ENCODE measurements at places on chromosomes 7 and 10.

- DNase-seq, result peak; percentile 52
Measured at GRCh38 chr10:93413252-93413689, 68.9 kb downstream of the MYOF start.

DNA sequence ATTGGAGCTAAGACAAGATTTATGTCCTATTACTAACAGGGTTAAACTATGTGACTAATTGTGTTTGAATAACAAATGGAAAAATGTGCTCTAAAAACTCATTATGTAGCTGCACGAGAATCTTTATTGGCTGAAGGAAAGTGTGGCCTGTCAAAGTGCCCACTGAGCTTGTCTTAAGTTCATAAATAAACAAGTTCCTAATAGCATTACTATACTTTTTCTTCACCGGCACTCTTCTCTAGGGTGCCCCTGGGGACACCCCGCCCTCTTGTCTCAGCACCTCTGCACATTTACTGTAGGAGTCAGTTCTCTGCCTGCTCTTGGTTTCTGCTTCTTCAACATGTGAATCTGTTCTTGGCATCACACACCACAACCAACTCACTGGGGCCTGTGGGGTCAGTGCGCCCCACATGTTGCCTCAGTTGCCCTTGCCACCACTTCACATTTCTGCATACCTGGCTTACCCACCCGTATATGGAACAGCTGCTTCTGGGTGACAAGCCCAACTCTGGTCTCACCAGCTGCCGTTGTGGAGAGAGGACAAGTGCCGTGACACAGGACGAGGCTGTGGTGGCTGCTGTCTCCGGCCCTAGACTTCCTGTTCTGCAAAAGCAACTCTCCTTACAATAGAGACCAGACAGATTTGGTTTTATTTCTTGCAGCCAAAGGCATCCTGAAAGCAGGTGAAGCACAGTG is 96.3 kb upstream of the DDC start:
- no peak for DNase-seq

DNA sequence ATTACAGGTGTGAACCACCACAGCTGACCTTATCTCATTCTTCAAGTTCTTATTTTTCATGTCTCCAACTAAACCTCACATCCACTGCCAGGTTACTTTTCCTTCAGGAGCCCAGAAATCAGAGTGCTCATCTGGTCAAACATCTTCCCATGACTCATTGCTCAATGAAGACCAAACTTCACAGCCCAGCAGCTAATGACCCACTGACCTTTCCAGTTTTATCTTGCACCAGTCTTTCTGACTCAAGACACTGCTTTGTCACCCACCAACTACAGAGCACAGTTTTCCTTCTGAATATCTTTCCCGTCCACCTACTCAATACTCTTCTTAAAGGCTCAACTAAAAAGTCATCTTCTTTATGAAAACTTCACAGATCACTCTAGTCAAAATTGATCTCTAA is 245.1 kb downstream of the CHCHD3 start:
- DNase-seq, result peak; percentile 16

- DNase-seq, result peak; percentile 22
Measured at GRCh38 chr10:50992972-50993766, 81.1 kb upstream of the PRKG1 start.

GRCh38 chr10:132439025-132439388 is 42.0 kb downstream of the PWWP2B start:
- DNase-seq, result no peak

- DNase-seq, result no peak
Measured at GRCh38 chr7:144747936-144748335, 87.9 kb downstream of the TPK1 start.

GRCh38 chr7:42070068-42070467 is 166.9 kb downstream of the GLI3 start:
- DNase-seq, result peak; percentile 96

- DNase-seq, result no peak
Measured at GRCh38 chr10:6699336-6699735, 119.3 kb upstream of the PRKCQ start.

GRCh38 chr7:33769930-33770329 is 135.4 kb upstream of the BMPER start:
- DNase-seq, result no peak

DNA sequence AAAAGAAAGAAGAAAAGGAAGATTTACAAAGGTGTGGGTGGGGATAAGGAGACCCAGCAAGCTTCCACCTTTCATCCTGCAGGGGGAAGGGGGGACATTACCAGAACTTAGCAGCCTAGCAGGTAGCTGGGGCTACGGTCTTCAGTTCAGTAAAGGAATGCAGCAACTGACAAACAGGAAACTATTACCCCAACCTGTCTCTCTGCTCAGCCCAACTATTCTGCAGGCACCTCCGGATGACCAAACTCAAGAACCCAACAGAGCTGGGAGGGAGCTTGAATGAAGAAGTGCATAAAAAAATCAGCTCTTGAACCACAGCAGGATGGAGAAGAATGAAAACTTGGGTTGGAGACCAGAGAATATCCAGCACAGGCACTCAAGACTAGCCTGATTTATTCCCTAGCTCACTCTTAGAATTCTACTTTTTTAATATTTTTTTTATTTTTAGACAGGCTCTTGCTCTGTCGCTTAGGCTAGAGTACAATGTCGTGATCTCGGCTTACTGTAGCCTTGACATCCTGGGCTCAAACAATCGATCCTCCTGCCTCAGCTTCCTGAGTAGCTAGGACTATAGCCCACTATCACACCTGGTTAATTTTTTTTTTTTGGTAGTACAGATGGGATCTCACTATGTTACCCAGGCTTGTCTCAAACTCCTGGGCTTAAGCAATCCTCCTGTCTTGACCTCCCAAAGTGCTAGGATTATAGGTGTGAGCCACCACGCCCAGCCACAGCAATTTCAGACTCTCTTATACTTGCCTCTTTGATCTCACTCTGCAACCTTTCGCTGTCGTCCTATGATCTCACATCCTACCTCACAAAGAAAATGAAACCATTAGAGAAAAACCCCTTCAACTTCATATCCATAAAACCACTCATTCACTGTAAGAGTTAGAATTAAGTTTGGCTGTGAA is 18.5 kb upstream of the C10orf67 start:
- DNase-seq, result no peak

DNA sequence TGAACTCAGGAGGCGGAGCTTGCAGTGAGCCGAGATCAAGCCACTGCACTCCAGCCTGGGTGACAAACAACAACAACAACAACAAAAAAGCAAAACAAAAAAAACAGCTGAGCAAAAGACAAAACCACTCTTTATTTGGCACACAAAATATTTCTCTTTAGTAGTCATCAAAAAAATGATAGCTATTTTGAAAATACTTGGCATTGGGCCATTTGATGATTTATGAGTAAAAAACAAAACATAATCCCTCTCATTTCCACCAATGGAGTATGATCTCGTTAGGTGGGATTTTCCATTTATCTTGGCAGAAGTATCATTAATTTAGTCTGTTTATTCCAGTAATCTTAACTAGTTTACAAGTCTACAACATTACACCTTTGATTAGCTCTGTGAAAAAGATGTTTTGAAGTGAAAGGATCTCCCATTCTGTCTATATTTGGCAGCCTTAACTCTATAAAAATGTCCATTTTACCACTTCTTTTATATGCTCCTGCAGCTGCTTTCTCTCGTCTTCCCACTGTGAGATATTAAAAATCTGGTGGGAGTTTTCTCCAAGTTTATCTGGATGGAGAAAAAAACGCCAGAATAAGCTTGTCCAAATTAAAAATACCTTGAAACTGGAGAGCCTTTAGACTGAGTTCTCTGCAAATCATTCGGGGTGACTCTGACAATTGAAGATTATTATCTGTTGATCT is 58.8 kb upstream of the AGMO start:
- DNase-seq, result peak; percentile 23

DNA sequence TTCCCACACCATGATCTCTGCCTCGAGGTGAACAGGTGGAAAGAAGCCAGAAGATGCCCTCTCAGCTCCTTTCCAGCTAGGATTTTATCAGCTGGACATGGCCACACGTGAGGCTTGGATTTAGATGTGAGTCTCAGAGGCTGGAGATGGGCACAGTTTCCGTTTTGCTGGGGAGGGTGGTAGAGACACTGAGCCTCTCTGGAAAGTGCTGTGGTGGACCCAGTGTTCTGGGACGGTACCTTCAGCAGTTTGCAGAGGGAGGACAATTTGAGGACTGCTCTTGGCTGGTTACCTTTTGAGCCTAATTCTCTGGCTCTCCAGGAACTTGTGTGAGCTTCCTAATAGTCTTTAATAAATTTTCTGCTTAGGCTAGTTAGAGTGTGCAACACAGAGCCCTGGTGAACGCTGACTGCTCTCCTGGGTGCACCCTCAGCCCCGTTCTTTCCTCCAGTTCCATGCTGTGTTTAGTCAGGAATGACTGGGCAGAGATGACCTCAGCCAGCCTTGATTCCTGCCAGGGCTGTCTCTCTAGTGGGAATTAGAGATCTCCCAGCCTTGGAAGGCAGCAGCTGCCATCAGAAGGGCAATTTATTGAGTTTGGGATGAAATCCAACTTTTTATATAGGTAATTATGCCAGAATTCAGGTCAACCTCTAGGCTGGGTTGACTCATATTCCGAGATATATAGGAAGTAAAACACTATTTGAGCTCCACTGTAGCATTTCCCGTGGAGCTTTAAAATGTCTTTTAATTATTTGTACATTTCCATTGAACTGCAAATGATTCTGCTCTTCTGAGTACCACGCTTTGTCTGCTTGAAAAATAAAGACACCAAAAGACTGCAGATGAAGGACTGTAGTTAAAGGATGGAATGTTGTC is 103.9 kb downstream of the GATA3 start:
- no peak for DNase-seq

DNA sequence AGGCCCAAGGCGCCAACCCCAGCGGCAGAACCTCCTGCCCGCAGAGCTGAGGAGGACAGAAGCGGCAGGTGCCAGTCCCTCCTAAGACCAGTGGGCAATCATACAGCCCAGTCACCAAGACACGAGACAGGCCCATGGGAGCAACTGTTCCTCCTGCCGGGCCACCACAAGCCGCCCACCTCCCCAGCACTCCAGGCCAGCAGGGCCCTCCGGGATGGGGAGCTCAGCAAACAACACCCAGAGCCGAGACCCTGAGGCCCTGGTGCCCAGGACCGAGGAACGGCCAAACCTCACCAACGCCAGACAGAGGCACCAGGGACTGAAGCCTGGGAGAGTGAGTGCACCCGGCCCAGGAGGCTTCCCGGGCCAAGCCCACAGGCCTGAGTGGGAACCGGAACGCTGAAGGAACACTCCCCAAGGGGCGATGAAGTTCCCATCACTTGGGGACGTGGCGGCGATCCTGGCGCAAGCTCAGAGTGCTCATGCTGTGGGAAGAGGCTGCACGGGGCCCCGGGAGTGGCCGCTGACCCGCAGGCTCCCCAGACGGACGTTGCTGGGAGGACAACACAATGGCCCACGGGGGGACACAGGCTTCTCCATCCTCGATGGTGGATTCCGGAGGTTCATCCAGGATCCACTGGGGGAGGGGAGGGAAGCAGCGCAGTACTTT is 35.1 kb downstream of the GPER1 start:
- no peak for DNase-seq

DNA sequence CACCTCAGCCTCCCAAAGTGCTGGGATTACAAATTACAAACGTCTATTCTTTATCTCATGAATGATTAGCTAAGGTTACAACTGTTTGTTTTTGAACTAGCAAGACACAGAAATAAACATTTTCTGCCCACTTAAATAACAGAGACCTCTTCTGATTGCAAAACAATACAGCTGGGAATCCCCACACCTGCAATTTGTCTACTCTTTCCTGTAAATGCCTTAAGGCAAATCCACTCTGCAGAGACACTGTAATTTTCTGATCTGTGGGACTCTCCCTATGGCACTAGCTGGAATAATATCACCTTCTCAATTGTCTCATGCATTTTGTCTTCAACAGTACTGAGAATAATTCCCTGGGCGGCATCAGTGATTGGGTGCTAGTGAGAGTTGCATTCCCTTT is 149.3 kb upstream of the FAM3C start:
- peak; percentile 53 for DNase-seq

GRCh38 chr10:38038107-38038931 is 27.8 kb downstream of the ZNF33A start:
- no peak for DNase-seq

DNA sequence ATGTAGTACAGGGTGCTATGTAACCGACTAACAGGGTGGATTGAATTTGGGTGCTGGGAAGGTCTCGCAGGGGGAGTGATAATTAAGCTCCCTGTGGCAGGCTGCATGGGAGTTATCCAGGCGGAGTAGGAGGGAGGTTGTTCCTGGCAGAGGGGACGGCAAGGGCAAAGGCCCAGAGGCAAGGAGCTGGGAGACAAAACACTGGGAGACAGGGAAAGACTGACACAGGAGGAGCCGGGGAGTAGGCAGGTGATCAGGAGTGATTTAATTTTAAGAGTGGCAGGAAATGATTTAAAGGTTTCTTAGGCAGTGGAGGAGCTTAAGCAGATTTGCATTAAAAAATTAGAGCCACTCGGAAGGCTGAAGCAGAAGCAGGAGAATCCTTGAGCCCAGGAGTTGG is 40.7 kb upstream of the LEP start:
- no peak for DNase-seq

GRCh38 chr7:151307536-151307935 is 34.1 kb upstream of the NUB1 start:
- DNase-seq, result no peak

Measured in bronchial epithelial cell (primary cell).